ENCODE measurements at places on chromosomes 6 and 20.

DNA sequence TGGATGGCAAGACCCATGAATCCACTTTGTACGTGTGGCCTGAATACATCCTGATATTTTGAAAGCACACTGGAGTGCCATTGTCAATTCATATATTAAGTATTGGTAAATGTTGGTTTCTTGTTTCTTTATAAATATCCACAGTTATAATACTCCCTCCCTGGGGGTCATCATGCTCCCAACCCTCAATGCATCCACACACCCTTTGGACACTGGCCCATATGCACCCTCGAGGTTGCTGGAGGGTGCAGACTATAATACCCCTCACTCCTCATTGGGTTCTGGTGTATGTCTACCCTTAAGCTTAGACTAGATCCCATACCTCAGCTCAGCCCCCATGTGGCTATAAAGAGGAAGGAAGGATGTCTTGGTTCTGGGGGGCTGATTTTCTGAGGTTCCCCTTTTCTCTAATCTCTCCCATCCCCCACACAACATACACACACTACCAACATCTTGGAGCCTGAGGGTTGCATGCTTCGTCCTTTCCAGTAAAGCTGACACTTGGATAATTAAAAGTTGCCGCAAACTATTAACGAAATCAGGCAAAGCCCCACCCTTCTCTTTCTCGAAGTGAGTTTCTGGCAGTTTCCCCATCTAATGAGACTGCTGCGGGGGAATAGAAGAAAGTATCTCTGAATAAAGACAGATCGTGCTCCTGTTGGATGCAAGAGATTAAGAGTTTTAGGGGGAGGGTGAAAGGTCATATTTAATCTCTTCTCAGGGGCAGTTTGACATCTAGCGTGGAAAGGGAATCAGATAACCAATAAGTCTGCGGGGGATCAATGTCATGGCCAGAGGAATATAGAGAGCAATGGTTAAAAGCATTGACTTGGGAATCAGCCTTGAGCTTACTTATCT, 7.4 kb downstream of the PIM1 start:
- no peak for DNase-seq

- DNase-seq, result no peak
These were observed 27.7 kb upstream of the PAX1 start for GRCh38 chr20:21677781-21678180.

- DNase-seq, result no peak
These were observed 117.0 kb downstream of the EPB41L2 start for GRCh38 chr6:130946076-130946475.

DNA sequence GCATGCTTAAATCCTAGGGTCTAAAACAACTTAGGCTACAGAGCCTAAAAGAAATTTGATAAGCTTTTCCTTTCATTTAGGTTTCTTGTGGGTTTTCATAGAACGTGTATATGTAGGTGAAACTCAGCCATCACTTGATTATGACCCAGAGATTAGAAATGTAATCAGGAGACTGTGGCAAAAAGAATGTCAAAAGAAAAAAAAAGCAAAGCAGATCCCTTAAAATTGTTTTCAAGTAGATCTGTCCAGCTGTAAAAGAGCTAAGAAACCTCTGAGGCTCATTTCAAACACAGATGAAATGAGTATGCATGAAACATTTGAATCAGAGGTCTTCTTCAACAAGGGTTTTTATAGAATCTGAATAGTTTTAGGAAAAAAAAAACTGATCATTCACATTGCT, 341.3 kb upstream of the PRDM1 start:
- no peak for DNase-seq

GRCh38 chr6:73797861-73798260, 101.9 kb downstream of the CD109 start:
- DNase-seq, result no peak

- no peak for DNase-seq
These were observed 22.8 kb upstream of the BHLHE23 start for GRCh38 chr20:63029358-63030121.

GRCh38 chr6:105359419-105360370, 43.2 kb downstream of the PREP start:
- DNase-seq, result peak; percentile 74

GRCh38 chr6:4426968-4427367, 291.6 kb upstream of the ECI2 start:
- no peak for DNase-seq

DNA sequence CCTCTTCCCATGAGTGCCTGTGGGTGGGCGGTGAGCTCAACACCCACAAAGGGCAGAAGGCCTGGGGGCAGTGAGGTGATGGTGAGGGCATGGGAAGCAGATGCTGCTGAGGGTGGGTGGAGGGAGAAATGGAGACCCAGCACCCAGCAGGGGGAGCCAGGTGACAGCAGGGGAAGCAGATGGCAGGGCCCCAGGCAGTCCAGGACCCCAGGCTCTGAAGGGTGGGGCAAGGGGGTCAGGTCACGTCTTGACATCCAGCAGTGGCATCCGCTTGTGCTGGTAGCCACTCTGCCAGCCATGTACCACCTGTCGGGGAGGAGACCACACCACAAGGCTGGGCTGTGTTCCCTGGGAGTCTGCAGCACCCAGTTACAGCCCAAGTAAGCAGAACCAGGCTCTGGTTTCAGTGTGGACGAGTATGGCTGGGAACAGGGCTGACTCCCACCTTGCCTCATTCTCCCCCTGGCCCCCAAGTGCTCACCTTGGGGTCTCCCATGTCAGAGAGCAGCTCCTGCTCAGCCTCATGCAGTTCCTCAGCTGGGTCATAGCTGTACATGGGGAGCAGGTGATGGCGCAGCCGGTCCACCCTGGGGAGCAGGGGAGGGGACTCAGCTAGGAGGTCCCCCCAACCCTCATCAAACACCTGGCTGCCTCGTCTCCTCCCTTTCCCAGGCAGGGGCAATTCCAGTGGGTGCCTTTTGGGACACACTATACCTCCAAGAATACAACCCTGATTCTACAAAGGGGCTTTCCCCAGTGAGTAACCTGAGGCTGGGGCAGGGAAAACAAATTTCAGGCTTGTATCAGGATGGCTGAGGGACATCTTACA, 2.0 kb downstream of the SMIM29 start:
- no peak for DNase-seq

- no peak for DNase-seq
These were observed 16.5 kb downstream of the HACE1 start for GRCh38 chr6:104843229-104843628.

DNA sequence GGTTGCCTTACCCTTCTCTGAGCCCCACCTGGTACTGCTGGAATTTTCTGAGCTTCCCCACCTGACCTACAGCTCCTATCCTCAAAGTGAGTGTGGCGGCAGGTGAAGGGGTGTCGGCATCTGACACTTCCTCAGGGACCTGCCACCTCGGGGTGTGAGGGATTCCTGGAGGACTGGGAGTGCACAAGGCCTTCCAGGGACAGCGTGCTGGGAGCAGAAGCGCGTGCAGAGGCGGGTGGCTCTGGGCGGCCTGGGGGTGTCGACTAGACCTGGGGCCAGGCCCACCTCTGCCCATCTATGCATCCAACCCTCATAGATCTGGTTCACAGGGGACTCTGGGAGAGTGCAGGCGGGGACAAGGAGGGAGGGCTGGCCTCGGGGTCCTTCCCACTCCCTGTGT, 7.8 kb downstream of the DLGAP4 start:
- DNase-seq, result no peak

DNA sequence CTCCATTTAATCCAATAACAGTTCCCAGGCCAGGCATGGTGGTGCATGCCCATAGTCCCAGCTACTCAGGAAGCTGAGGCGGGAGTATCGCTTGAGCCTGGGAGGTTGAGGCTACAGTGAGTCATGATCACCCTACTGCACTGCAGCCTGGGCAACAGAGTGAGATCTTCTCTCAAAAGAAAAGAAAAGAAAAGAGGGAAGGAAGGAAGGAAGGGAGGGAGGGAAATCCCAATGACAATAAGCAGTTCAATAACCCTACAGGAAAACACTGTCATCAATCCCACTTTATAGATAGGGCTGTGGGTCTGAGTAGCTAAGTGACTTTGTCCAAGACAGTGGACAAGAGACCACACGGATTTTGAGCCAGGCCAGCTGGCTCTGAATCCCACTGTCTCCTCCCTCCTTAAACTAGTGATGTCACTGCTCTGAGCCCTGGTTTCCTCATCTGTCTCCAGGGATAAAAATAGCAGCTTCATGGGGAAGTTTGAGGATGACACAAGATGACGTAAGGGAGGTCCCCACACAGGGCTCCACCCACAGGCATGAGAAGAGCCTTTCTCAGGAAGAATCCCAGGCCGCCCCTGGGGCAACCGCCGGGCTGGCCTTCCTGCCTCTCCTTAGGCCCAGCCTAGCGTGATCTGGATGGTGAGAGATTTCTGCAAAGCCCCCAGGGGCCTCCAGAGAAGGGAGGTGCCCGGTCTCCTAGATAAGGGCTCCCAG, 7.2 kb upstream of the TRIB3 start:
- DNase-seq, result peak; percentile 77

- DNase-seq, result no peak
These were observed 14.7 kb upstream of the SLPI start for GRCh38 chr20:45269056-45269455.

DNA sequence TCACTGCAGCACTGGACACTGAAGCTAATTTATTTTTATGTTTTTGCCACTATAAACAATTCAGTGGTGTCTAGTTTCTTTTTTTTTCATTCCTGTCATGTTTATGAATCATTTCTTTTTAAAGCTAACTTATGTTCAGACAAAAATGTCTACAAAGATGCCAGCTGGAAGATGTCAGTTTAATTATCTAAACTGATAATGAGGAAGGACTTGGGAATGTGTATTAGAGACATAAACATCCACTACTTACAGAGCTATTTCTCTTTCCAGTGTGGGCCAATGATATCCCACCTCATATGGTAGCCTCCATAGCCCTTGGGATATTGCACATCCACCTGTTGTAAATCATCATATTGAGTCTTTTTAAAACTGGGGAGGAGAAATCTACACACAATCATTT, 132.1 kb upstream of the FAM184A start:
- no peak for DNase-seq

- DNase-seq, result peak; percentile 49
These were observed 124.4 kb downstream of the TCP11 start for GRCh38 chr6:35016502-35017321.

DNA sequence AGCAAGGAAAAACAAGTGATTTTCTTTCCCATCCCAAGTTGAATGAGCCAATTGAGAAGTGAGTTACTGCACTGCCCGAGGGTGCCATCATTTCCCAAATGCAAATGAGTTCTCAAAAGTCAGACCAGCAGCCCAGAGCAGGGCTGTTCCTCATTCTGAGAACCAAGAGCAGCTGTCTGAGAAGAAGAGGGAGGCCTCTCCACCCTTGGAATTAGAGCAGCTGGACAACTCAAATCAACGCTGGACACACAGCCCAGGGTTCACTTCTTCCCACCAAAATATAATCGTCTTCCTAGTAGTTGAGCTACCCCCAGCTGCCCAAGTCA, 4.6 kb upstream of the PREX1 start:
- no peak for DNase-seq

DNA sequence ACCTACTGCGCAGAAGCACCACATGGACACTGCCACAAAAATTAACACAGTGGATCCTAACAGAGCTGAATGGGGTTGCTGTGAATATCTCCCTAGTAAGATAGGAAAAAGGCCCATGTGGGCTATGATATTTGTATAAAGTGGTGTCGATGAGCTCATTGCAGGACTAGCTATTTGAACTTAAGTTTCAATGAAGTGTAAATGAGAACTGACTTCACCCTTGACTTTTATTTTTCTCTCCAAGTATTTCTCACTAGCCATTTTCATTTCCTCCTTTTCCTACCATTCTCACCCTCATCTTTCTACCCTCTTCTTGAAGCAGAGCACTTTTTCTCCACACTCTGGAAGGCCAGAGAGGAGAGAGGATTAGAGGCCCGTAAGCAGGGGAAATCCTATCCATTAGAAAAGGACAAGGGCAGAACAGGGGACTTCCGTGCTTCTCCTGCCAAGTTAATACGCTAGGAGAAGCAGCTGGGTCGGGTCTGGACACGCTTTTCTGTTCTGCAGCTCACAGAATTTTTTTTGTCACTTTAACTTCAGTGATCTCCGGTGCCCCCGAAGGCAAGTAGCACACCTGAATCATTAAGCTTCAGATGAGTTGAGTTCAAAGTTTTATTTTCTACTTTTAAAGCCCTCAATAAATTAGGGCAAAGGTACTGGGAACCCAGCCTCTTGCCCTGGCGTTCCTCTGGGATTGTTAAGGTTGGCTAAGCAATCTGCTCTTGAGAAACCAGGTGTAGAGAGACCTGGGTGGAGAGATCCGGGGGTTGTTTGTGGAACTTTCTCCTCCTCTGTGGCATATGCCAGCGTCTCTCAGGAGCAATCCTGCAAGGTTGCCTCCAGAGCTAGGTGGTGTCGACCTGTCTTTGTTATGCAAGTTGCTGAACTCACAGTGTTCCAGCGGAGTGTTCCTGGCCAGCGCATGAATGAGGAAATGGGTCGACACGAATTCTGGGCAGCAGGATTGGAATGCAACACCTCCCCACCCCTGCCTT, 56.2 kb upstream of the ARID1B start:
- DNase-seq, result no peak

- DNase-seq, result no peak
These were observed 8.7 kb upstream of the GMEB2 start for GRCh38 chr20:63635431-63636141.

GRCh38 chr6:148898376-148899014, 151.7 kb downstream of the UST start:
- DNase-seq, result no peak

DNA sequence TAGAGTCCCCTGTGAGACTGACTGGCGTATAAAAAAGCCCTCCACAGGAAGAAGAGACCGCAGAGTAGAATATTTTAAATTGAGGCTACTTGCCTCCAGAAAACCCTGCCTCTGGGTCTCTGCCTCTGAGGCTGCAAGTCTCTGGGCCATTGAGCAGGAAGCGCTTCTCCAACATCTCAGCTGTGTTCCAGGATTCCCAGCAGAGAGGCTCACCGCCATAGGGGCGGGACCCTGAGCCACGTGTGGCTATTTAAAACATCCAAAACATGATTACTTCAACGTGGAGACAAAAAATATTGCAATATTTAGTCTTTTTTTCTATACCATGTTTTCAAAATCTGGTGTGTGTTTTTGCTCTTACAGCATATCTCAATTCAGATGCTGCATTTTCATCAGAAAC, 59.4 kb downstream of the GNAS-AS1 start:
- DNase-seq, result no peak

GRCh38 chr6:12893036-12893435, 176.5 kb downstream of the PHACTR1 start:
- no peak for DNase-seq

GRCh38 chr20:59805786-59806577, 127.5 kb downstream of the SYCP2 start:
- DNase-seq, result no peak

- DNase-seq, result no peak
These were observed 32.4 kb upstream of the ADTRP start for GRCh38 chr6:11810854-11811643.

Data from fibroblast of the conjunctiva (primary cell).